Mesothelial cell of epicardium (in vitro differentiated cells): ENCODE measurements at places on chromosomes 13 and 19. TPM values are rescaled to one million over a fixed set of nuclear protein-coding genes. Genes with fewer than 3 reads are reported as not detected.

Gene C1QTNF9
- total RNA-seq, result not detected in 3 replicates

- H3K27ac ChIP-seq, result no peak overlapping the region
- peaks cover 8% of the 10 kb centered on the region for H3K4me1 ChIP-seq
- no peaks in the 10 kb centered on the region for H3K36me3 ChIP-seq
- peaks cover 13% of the 10 kb centered on the region for H3K27me3 ChIP-seq
These were observed 45.9 kb upstream of the ATP11A start for GRCh38 chr13:112643759-112644459.

Gene AXL
- 60.0 to 61.0 TPM (median 60.6 TPM) in 3 replicates for total RNA-seq

Gene SPRED3
- total RNA-seq, result 6.7 to 7.1 TPM (median 7.0 TPM) in 3 replicates

DNA sequence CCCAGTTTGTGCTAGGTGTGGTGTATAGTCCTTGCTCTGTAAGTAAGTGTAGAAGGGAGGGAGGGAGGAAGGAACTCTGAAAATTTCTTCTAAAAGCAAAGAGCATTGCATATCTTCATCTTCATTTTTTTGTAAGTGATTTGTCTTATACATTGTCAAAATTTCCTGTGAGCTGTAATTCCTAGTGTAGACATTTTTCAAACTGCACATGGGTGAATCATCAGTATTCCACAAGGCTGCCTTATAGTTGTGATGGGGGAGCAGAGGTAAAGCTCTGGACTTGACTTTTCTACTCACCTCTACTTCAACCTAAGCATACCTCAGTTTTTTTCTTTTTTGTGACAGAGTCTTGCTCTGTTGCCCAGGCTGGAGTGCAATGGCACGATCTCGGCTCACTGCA is 86.9 kb downstream of the CDK8 start:
- no peak for DNase-seq
- no peak overlapping the region for H3K27ac ChIP-seq
- H3K4me3 ChIP-seq, result no peak overlapping the region
- no peaks in the 10 kb centered on the region for H3K27me3 ChIP-seq
- peaks cover 2% of the 10 kb centered on the region for H3K36me3 ChIP-seq

GRCh38 chr13:70755456-70755855 is 647.2 kb upstream of the KLHL1 start:
- H3K36me3 ChIP-seq, result no peaks in the 10 kb centered on the region
- H3K4me1 ChIP-seq, result peaks cover 4% of the 10 kb centered on the region
- H3K27me3 ChIP-seq, result peaks cover 40% of the 10 kb centered on the region
- H3K27ac ChIP-seq, result no peak overlapping the region

DNA sequence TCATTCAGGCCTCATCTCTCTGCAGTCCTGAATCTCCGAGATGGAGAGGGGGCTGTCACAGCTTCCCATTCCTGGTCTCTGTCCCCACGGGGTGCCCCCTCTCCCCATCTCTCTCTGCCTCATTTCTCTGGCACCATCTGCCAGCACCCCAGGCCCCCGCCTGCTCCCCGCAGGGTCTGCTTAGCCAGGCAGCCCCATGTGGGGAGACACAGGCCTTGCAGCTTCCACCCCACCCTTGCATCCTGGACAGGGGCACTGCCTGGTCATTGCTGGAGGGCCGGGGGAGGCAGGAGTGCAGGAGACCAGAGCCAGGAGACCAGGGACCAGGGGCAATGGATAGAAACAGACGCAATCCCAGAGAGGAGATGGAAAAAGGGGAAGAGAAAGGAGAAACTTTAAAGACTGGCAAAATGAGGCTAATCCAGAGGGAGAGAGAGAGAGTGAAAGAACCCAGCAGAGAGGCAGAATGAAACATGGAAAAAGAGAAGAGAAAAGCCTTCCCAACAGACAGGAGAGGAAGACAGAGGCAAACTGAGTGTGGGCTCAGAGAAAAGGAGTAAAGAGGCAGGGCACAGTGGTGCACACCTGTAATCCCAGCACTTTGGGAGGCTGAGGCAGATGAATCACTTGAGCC is 8.8 kb upstream of the GIPR start:
- DNase-seq, result no peak
- H3K4me1 ChIP-seq, result peaks cover 3% of the 10 kb centered on the region
- H3K27ac ChIP-seq, result no peak overlapping the region
- H3K27me3 ChIP-seq, result peaks cover 12% of the 10 kb centered on the region

- no peak overlapping the region for H3K4me3 ChIP-seq
- H3K27ac ChIP-seq, result no peak overlapping the region
- no peaks in the 10 kb centered on the region for H3K4me1 ChIP-seq
- DNase-seq, result no peak
- H3K36me3 ChIP-seq, result no peaks in the 10 kb centered on the region
- no peaks in the 10 kb centered on the region for H3K27me3 ChIP-seq
These were observed 2651.1 kb upstream of the PCDH20 start for GRCh38 chr13:64066711-64067110.

Gene KLK4
- not detected in 3 replicates for total RNA-seq

- no peaks in the 10 kb centered on the region for H3K4me1 ChIP-seq
- H3K4me3 ChIP-seq, result no peak overlapping the region
- no peaks in the 10 kb centered on the region for H3K27me3 ChIP-seq
- no peak overlapping the region for H3K27ac ChIP-seq
- no peak for DNase-seq
These were observed 539 bp upstream of the ZNF667 start for GRCh38 chr19:56477429-56478338.

DNA sequence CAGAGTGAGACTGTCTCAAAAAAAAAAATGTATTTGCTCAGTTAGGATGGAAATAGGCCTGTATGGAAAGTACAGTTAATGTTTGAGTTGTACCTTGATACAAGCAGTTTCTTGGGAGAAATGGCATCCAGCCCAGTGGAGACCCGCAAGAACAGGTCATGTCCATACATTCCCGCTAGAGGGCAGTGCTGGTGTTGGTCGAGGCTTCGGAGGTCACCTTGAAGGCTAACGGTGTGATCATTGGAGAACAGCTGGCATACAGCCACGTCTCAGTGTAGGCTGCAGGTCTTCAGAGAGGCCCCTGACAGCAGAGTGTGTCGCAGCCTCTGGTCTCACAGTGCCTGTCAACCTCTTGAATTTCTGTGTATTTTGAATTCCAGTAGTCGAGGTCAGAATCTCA is 7.5 kb downstream of the ZNF610 start:
- peak overlapping the region; percentile 82 for H3K27ac ChIP-seq
- DNase-seq, result peak; percentile 74
- no peaks in the 10 kb centered on the region for H3K27me3 ChIP-seq
- peaks cover 10% of the 10 kb centered on the region for H3K4me1 ChIP-seq
- H3K4me3 ChIP-seq, result no peak overlapping the region
